ENCODE measurements at places on chromosomes 5 and 9. TPM values are rescaled to one million over a fixed set of nuclear protein-coding genes. Genes with fewer than 3 reads are reported as not detected.

The OLFML2A gene
- total RNA-seq = 1.6 TPM

The CDC20B gene
- total RNA-seq = 0.31 TPM

The SUSD3 gene
- total RNA-seq = 1.3 TPM

The NSA2 gene
- 54.1 TPM for total RNA-seq

The ANKDD1B gene
- total RNA-seq = 1.3 TPM

The SPATA31D4 gene
- not detected for total RNA-seq

The ECSCR gene
- total RNA-seq = 4.7 TPM

The CNOT8 gene
- 106 TPM for total RNA-seq

The ZNF879 gene
- 21.3 TPM for total RNA-seq

The CRB2 gene
- 7.2 TPM for total RNA-seq

The FGF18 gene
- total RNA-seq = 0.63 TPM

The FAM13B gene
- 114 TPM for total RNA-seq

The CCDC127 gene
- total RNA-seq = 9.1 TPM

The SLC6A18 gene
- total RNA-seq = not detected

The IFNK gene
- not detected for total RNA-seq

The IRX4 gene
- not detected for total RNA-seq

The NUTM2F gene
- not detected for total RNA-seq

The IFNA16 gene
- total RNA-seq = not detected

The GMCL2 gene
- not detected for total RNA-seq

The NXNL2 gene
- 0.94 TPM for total RNA-seq

The PLAC8L1 gene
- total RNA-seq = not detected

The ORM2 gene
- not detected for total RNA-seq

The DBH gene
- not detected for total RNA-seq

The PCDHGB6 gene
- 35.4 TPM for total RNA-seq

The PCDHGA7 gene
- total RNA-seq = 23.8 TPM

The AGXT2 gene
- total RNA-seq = not detected

The GARNL3 gene
- 138 TPM for total RNA-seq

The CAPSL gene
- total RNA-seq = not detected

The DMRTA1 gene
- total RNA-seq = 0.63 TPM

The TIFAB gene
- not detected for total RNA-seq

The OCLN gene
- 5.0 TPM for total RNA-seq

The CTNNAL1 gene
- total RNA-seq = 14.7 TPM

The INSL6 gene
- not detected for total RNA-seq

The PRDM9 gene
- total RNA-seq = not detected

The PNPLA7 gene
- total RNA-seq = 3.8 TPM

The LCN9 gene
- not detected for total RNA-seq

The TAF11L10 gene
- total RNA-seq = not detected

The SAXO1 gene
- under 0.01 TPM for total RNA-seq

The CCDC112 gene
- 81.1 TPM for total RNA-seq

The SPINK1 gene
- total RNA-seq = not detected

The CARTPT gene
- total RNA-seq = 0.63 TPM

The KCNIP1 gene
- total RNA-seq = 10.3 TPM

The C9orf85 gene
- total RNA-seq = 20.3 TPM

The SIT1 gene
- not detected for total RNA-seq

The ALDH1A1 gene
- 0.31 TPM for total RNA-seq

The ALDH7A1 gene
- 64.2 TPM for total RNA-seq

The FAM221B gene
- total RNA-seq = not detected

The NRG2 gene
- 8.1 TPM for total RNA-seq

The PCDH12 gene
- 2.5 TPM for total RNA-seq

The NFIB gene
- total RNA-seq = 240 TPM

The LCN1 gene
- total RNA-seq = not detected

The NUDT12 gene
- 22.2 TPM for total RNA-seq

The FAM151B gene
- 22.2 TPM for total RNA-seq

The LECT2 gene
- not detected for total RNA-seq

The ASPN gene
- 1.3 TPM for total RNA-seq

The FNBP1 gene
- 102 TPM for total RNA-seq

The CYSRT1 gene
- not detected for total RNA-seq

The FBXW2 gene
- 61.7 TPM for total RNA-seq
